HS-27A (cell line): ENCODE measurements at places on chromosomes 11 and 22.

- no peak for DNase-seq
These were observed 32.7 kb downstream of the POLR3H start for GRCh38 chr22:41511521-41511968.

GRCh38 chr11:11308249-11308648, 44.8 kb downstream of the CSNK2A3 start:
- no peak for DNase-seq

DNA sequence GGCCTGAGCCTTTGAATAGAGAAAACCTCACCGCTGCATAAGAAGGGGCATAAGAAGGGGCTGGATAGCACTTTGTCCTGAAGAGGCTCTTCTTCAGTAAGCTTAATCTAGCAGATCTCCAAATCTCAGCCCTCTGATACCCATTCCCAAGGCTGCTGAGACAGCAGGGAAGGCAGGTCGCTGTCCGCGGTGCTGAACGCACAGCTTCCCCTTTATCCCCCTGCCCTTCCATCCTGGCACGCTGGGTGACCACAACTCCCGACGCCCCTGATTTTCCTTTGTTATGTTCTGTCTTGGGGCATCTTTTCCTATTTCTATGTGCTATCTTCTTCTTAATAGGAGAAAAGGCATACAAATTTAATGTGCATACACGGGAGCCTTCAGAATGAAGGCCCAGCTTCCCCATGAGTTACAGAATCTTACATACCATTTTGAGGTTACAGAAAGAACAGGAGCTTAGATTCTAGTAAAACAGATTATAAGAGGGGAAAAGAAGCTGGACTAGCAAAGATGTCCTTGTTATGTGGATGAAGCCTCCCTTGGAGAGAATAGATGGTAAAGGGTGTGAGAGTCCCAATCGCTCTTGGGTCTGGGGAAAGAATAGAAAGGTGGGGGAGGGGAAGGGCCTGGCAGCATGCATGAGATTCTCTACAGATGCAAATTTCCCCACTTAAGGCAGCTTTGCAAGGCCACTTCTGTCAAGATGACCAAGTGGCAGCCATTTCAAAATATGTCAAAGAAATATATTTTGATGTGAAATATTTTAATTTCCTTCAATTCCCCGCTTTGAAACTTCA, 5.7 kb upstream of the SULT4A1 start:
- peak; percentile 17 for DNase-seq

DNA sequence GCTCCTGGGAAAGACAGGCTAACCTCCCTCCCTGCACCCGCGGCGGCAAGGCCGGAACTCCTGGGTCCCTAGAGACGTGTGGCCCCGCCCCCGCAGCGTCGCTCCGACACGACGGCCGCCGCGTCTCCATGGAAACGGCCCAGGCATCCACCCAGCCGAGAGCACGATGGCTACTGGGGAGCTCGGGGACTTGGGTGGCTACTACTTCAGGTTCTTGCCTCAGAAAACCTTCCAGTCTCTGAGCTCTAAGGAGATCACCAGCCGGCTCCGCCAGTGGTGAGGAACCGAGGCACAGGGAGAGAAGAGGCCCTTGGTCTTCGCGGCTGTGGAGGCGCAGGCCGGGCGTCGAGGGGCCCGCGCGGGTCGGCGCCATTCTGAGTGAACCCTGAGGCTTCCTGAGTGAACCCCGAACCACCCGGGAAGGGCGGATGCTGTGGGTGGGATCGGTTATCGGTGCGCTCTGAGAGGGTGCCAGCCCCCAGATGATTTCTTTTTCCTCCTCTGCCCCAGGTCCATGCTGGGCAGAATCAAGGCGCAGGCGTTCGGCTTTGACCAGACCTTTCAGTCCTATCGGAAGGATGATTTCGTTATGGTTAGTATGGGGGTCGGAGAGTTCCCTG, at the start of gene CFAP300:
Gene CFAP300, plus strand, starts transcription at position 133 of the 620 bp plus-strand sequence. Its CDS starts 34 bp downstream, at position 167.
- DNase-seq, result peak; percentile 56

GRCh38 chr11:291281-292210, 2.6 kb downstream of the PGGHG start:
- DNase-seq, result no peak

DNA sequence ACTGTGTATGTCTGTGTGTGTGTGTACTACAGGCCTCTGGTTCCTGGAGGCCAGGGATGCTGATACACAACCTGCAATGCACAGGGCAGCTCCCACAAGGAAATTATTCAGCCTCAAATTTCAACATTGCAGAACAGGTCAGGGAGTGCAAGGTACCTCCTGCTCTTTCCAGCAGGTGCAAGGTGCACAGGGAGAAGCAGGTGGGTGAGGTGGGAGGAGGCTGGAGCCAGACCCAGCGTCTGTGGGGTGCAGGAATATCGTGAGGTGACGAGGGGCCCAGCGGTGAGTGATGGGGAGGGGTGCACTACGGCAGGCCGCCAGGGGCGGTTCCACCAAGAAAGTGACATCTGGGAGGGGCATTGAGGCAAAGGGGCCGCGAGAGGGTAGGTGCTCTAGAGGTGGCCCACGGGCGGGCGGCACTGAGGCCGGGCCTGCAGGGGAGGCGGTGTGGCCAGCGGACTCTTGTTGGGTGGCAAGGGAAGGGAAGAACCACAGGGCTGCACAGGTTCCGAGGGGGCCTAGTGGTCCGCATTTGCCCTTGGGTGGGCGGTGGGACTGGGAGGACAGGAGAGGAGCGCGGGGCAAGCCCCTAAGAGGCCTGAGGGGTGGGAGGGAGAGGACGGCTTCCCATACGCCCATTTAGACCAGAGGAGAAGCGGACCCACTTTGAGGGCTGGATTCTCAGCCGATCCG, 21.6 kb downstream of the DGCR6L start:
- DNase-seq, result no peak

- no peak for DNase-seq
These were observed 196.9 kb upstream of the SEZ6L start for GRCh38 chr22:25972397-25972796.
